GM12878 (cell line): ENCODE measurements at places on chromosomes 6 and 20.

- H3K27ac ChIP-seq: peak overlapping the region; percentile 33; the same call in 1 of the 2 replicates
- H3K36me3 ChIP-seq: no peaks in the 10 kb centered on the region
- no peaks in the 10 kb centered on the region for H3K27me3 ChIP-seq
Measured at GRCh38 chr6:137921823-137922222, 54.8 kb downstream of the TNFAIP3 start.

- no peaks in the 10 kb centered on the region for H3K4me1 ChIP-seq
- H3K4me3 ChIP-seq: no peak overlapping the region
- H3K36me3 ChIP-seq: no peaks in the 10 kb centered on the region
- no peak for DNase-seq
- no peaks in the 10 kb centered on the region; the same call in 1 of the 2 replicates for H3K27me3 ChIP-seq
- H3K27ac ChIP-seq: no peak overlapping the region
Measured at GRCh38 chr6:160259598-160259997, 977 bp upstream of the SLC22A2 start.

- H3K27me3 ChIP-seq: no peaks in the 10 kb centered on the region; the same call in 1 of the 2 replicates
- H3K27ac ChIP-seq: no peak overlapping the region
- DNase-seq: no peak
- no peak overlapping the region for H3K4me3 ChIP-seq
- no peaks in the 10 kb centered on the region for H3K36me3 ChIP-seq
- no peaks in the 10 kb centered on the region for H3K4me1 ChIP-seq
Measured at GRCh38 chr6:152057832-152058498, 250.5 kb downstream of the ESR1 start.

DNA sequence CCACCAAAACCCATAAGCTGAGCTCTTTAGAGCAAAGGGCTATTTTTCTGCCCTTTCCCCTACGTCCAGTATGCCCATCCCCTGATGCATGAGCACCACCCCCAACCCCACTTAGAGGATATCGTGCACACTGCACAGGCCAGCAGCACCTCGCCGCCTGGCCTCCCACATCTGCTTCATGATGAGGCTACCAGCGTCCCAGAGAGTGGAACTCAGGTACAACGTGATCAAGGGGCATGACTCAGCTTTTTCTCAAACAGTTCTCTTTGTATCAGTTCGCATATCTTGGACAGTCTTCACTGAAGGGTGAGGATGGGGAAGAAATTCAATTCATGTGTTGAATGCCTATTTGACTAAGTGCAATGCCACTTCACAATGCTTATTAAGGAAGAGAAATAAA is 81.9 kb upstream of the QKI start:
- DNase-seq: no peak
- no peaks in the 10 kb centered on the region for H3K36me3 ChIP-seq
- H3K4me3 ChIP-seq: no peak overlapping the region
- H3K4me1 ChIP-seq: no peaks in the 10 kb centered on the region

- H3K4me3 ChIP-seq: no peak overlapping the region
- peaks cover 10% of the 10 kb centered on the region for H3K27me3 ChIP-seq
- no peak overlapping the region for H3K27ac ChIP-seq
- no peak for DNase-seq
- H3K36me3 ChIP-seq: no peaks in the 10 kb centered on the region
- H3K4me1 ChIP-seq: peaks cover 4% of the 10 kb centered on the region
Measured at GRCh38 chr20:45253261-45253660, 1.1 kb downstream of the SLPI start.

GRCh38 chr20:58054780-58055373 is 173.6 kb downstream of the ANKRD60 start:
- H3K36me3 ChIP-seq: no peaks in the 10 kb centered on the region
- H3K4me3 ChIP-seq: no peak overlapping the region
- H3K27me3 ChIP-seq: no peaks in the 10 kb centered on the region
- DNase-seq: no peak
- no peak overlapping the region for H3K27ac ChIP-seq

GRCh38 chr6:121652726-121653623 is 217.5 kb downstream of the GJA1 start:
- H3K27me3 ChIP-seq: no peaks in the 10 kb centered on the region
- no peaks in the 10 kb centered on the region for H3K36me3 ChIP-seq
- H3K4me3 ChIP-seq: no peak overlapping the region
- H3K27ac ChIP-seq: no peak overlapping the region
- no peaks in the 10 kb centered on the region for H3K4me1 ChIP-seq

DNA sequence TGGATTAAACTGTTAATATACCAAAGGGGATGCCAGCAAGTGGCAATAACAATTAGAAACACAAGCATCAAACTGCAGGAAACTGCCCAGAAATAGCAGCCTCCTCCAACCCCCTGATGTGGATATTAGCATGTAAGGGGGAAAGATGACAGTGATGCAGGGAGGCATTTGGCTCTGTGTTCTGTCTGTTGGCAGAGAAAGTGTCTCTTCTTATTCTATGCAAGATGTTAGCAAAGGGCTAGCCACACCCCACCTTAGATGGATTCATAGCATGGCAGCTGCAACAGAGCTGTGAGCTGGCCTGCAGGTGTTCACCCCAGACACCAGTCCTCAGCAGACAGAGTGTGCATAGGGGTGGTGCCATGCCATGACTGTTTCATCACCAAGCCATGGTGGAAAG is 38.0 kb downstream of the SCP2D1 start:
- H3K27me3 ChIP-seq: no peaks in the 10 kb centered on the region
- no peak overlapping the region for H3K27ac ChIP-seq
- no peak for DNase-seq
- H3K4me1 ChIP-seq: no peaks in the 10 kb centered on the region
- no peak overlapping the region for H3K4me3 ChIP-seq

DNA sequence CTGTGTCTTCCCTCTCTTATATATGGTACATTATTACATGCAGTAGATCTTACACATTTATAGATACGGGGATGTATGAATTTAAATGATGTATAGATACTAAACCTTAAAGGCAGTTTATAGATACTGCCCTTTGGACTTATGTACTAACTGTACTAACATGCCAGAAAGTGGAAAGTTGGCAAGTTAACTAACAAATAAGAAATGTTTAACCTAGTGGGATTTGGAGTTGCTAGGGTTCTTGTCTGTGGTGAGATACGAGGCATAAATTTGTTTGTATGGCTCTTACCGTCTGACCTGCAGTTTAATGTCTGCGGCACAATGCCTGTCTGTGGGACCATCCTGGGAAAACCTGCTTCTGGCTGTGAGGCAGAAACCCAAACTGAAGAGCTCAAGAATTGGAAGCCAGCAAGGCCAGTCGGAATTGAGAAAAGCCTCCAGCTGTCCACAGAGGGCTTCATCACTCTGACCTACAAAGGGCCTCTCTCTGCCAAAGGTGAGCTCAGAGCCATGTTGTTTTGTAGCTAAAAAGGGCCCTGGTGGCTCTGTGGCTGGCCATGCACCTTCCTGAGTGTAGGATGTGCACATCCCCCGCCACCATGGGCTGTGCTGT is 62.9 kb upstream of the SLC22A1 start:
- H3K36me3 ChIP-seq: peaks cover 32% of the 10 kb centered on the region
- H3K27me3 ChIP-seq: no peaks in the 10 kb centered on the region
- no peaks in the 10 kb centered on the region for H3K4me1 ChIP-seq
- H3K27ac ChIP-seq: no peak overlapping the region
- H3K4me3 ChIP-seq: no peak overlapping the region

- H3K27me3 ChIP-seq: no peaks in the 10 kb centered on the region; the same call in 1 of the 2 replicates
- H3K36me3 ChIP-seq: no peaks in the 10 kb centered on the region
- no peaks in the 10 kb centered on the region for H3K4me1 ChIP-seq
- no peak overlapping the region for H3K27ac ChIP-seq
- DNase-seq: no peak
Measured at GRCh38 chr20:43205699-43206098, 16.0 kb upstream of the PTPRT start.

- H3K36me3 ChIP-seq: no peaks in the 10 kb centered on the region; the same call in 1 of the 2 replicates
- H3K4me1 ChIP-seq: peaks cover 10% of the 10 kb centered on the region
- H3K4me3 ChIP-seq: no peak overlapping the region
- H3K27ac ChIP-seq: no peak overlapping the region
Measured at GRCh38 chr6:151005896-151006632, 140.6 kb downstream of the MTHFD1L start.

- no peaks in the 10 kb centered on the region for H3K4me1 ChIP-seq
- no peaks in the 10 kb centered on the region for H3K27me3 ChIP-seq
- no peak for DNase-seq
- no peaks in the 10 kb centered on the region for H3K36me3 ChIP-seq
- no peak overlapping the region for H3K4me3 ChIP-seq
Measured at GRCh38 chr6:56043761-56044160, 168.4 kb upstream of the BMP5 start.

GRCh38 chr20:1664911-1665310 is 7.3 kb upstream of the SIRPG start:
- peaks cover 26% of the 10 kb centered on the region for H3K4me1 ChIP-seq
- H3K27me3 ChIP-seq: no peaks in the 10 kb centered on the region
- H3K4me3 ChIP-seq: no peak overlapping the region
- no peaks in the 10 kb centered on the region for H3K36me3 ChIP-seq
- no peak overlapping the region for H3K27ac ChIP-seq

- DNase-seq: no peak
- no peak overlapping the region for H3K27ac ChIP-seq
- no peak overlapping the region for H3K4me3 ChIP-seq
- no peaks in the 10 kb centered on the region for H3K4me1 ChIP-seq
Measured at GRCh38 chr6:36492621-36493020, 49.8 kb downstream of the KCTD20 start.

DNA sequence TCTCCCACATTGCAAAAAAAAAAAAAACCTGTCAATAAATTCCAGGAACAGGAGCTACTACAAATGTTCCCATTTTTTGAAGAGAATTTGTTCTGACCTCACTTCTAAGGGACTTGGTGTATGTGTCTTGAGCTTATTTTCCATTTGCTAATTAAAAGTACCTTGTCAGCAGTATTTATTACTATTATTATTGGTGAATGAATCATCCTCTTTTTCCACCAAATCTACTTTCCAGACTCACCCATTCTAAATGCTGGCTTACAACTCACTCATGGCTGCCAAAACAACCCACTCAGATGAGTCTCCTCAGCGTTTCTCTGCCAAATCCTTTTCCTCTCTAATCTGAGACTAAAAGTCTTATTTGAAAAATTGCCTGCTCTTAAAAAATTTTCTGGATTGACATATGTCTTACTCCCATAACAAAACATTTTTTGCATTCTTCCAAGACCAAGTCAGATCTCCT is 33.2 kb upstream of the TASP1 start:
- no peak overlapping the region for H3K27ac ChIP-seq
- peaks cover 4% of the 10 kb centered on the region for H3K4me1 ChIP-seq
- H3K27me3 ChIP-seq: no peaks in the 10 kb centered on the region; the same call in 1 of the 2 replicates
- no peak for DNase-seq
- H3K36me3 ChIP-seq: no peaks in the 10 kb centered on the region
- no peak overlapping the region for H3K4me3 ChIP-seq

GRCh38 chr6:166389119-166389518 is 6.4 kb upstream of the MPC1 start:
- H3K36me3 ChIP-seq: no peaks in the 10 kb centered on the region
- DNase-seq: no peak
- H3K4me1 ChIP-seq: peaks cover 3% of the 10 kb centered on the region
- no peaks in the 10 kb centered on the region for H3K27me3 ChIP-seq
- H3K4me3 ChIP-seq: no peak overlapping the region

GRCh38 chr20:33348136-33348937 is 53.0 kb downstream of the CDK5RAP1 start:
- no peak for DNase-seq
- H3K27ac ChIP-seq: no peak overlapping the region
- H3K4me1 ChIP-seq: no peaks in the 10 kb centered on the region
- no peaks in the 10 kb centered on the region for H3K27me3 ChIP-seq
- no peaks in the 10 kb centered on the region; the same call in 1 of the 2 replicates for H3K36me3 ChIP-seq

- no peak overlapping the region for H3K4me3 ChIP-seq
- no peaks in the 10 kb centered on the region for H3K4me1 ChIP-seq
- no peaks in the 10 kb centered on the region for H3K36me3 ChIP-seq
- no peak for DNase-seq
- H3K27ac ChIP-seq: no peak overlapping the region
- H3K27me3 ChIP-seq: peaks cover 4% of the 10 kb centered on the region
Measured at GRCh38 chr6:35787266-35788218, 6.7 kb downstream of the CLPSL1 start.

DNA sequence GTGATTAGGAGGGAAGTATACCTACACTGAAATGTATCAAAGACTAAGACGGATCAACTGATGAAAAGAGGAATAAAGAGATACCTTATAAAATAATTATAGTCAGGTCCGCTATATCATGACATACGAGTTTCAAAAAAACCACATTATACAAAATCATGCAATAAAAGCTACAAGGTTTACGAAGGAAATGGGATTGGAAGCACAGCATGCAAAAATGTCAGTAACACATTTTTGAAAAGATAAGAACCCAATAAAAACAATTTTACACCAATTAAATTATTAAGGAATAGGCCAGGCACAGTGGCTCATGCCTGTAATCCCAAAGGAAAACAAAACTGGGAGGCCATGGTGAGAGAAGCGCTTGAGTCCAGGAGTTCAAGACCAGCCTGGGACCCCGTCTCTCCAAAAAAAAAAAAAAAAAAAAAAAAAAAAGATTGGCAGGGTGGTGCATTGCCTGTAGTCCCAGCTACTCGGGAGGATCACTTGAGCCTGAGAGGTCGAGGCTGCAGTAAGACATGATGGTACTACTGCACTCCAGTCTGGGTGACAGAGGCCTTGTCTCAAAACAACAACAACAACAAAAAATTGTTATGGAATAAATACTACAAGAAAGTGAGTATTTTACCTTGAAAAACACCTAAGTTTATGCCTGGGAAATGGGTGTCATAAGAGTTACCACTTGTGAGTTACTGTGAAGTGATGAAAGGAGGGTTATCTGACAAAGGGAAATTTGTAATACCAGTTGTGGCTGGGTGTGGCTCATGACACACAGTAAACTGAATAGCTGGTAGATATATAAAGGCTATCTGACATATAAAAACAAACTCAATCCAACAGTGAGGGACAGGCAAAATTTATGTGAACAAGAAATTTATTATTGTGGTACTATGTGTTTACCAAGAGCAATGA is 45.2 kb downstream of the RANBP9 start:
- 0 out of 2 replicates have a peak, but pooled peaks cover 5% of the 10 kb centered on the region for H3K4me1 ChIP-seq
- H3K27ac ChIP-seq: no peak overlapping the region
- no peaks in the 10 kb centered on the region for H3K36me3 ChIP-seq
- H3K27me3 ChIP-seq: no peaks in the 10 kb centered on the region

DNA sequence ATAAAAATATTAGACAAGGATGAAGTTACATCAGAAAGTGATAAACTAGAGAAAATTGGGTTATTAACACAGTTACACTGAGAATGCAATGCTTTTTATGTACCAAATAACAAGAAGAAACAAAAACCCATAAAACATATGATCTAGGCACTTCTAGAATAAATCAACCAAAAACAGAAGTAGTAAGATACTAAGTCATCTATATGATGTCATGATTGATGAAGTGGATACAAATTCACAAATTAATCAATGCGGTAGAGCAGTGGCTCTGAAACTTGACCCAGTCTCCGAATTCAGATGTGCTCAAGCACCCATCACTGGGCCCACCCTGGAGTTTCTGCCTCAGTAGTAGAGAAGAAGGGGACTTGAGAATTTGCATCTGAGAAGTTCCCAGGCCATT is 112.1 kb upstream of the SSTR4 start:
- no peak overlapping the region for H3K27ac ChIP-seq
- no peak overlapping the region for H3K4me3 ChIP-seq
- H3K4me1 ChIP-seq: no peaks in the 10 kb centered on the region
- H3K36me3 ChIP-seq: no peaks in the 10 kb centered on the region
